COR-L47 (cell line): ENCODE measurements at places on chromosomes 2 and 18.

GRCh38 chr2:103123516-103123915, 361.7 kb downstream of the TMEM182 start:
- DNase-seq = no peak

GRCh38 chr2:120224256-120224655, 1.1 kb upstream of the TMEM185B start:
- no peak for DNase-seq

DNA sequence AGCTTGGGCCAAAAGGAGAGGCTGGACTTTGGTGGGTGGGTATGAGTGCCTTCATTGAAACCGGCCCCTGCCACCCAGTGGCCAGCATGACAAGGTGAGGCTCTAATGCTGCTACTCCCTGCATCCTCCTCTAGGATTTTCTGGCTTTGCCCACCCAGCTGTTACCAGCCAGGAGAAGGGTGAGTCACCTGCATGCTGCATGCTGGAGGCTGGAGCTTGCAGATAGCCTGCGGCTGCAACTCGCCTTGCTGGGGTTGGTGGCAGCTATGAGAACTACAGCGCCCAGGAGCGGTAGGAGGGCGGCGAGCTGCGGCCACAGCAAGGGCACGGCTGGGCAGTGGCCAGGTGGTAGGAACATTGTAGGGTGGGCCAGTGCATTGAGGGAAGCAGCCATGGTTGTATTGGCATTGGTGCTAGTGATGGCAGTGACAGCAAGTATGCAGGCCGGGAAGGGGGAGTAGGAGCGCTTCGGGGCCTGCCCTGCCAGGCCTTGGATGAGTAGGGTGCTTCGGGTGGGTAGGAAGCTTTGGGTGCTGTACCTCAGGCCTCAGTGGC, 75.4 kb upstream of the SLC35G4 start:
- DNase-seq = no peak

- DNase-seq = no peak
These were observed 178.5 kb downstream of the THADA start for GRCh38 chr2:43417300-43417699.

GRCh38 chr2:235234736-235235135, 259.1 kb upstream of the AGAP1 start:
- no peak for DNase-seq

DNA sequence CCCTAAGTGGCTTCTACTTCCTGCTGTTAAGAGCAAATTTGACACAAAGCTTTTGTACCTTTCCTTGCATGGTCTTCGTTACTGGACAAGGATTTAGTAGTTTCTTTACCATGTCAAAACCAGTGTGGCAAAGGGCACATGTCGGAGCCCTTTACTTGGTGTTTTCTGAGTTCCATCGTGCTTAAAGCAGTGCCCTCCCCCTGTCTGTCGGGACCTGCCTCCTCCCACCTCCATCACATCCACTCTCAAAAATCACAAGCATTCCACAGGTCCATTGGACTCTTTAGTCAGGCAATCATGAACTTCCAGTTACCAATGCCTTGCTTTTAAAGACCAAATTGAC, 763 bp downstream of the CCDC141 start:
- no peak for DNase-seq

GRCh38 chr2:69572641-69573040, 70.9 kb downstream of the AAK1 start:
- no peak for DNase-seq

DNA sequence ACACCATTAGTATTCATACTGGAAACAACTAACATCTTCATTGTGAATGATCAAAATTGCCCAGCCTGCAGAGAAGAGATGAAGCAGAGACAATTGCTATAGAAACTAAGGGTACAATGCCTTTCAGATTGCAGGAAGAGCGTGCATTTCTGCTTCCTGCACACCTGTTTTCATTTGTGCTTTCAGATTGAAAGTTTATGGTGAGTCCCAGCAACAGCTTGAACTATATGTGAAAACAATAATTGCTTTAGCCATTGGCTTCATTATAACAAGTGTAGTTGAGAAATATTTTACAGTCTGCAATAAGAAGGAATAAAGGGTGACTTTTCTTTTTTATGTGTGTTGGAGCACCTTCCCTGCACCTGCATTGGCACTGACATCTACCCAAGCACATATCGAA, 136.3 kb downstream of the CD8B2 start:
- no peak for DNase-seq

DNA sequence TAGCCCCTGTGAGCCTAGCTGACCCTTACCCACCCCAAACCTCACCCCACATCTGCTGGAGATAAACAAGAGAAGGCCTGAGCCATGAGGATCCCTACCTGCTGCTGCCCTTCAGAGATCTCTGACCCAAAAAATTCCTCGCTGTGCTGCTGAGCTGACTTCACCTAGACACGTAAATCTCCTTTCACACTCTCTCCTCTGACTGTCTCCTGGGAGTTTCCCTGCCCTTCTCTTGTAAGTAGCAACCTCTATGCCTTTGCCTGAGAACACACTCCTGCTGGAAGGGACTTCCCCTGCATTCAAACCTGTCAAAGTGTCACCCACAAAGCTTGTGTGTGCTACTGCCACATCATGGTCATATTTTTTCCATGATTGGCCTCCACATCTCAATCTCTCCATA, 134.2 kb upstream of the NOL4 start:
- no peak for DNase-seq

DNA sequence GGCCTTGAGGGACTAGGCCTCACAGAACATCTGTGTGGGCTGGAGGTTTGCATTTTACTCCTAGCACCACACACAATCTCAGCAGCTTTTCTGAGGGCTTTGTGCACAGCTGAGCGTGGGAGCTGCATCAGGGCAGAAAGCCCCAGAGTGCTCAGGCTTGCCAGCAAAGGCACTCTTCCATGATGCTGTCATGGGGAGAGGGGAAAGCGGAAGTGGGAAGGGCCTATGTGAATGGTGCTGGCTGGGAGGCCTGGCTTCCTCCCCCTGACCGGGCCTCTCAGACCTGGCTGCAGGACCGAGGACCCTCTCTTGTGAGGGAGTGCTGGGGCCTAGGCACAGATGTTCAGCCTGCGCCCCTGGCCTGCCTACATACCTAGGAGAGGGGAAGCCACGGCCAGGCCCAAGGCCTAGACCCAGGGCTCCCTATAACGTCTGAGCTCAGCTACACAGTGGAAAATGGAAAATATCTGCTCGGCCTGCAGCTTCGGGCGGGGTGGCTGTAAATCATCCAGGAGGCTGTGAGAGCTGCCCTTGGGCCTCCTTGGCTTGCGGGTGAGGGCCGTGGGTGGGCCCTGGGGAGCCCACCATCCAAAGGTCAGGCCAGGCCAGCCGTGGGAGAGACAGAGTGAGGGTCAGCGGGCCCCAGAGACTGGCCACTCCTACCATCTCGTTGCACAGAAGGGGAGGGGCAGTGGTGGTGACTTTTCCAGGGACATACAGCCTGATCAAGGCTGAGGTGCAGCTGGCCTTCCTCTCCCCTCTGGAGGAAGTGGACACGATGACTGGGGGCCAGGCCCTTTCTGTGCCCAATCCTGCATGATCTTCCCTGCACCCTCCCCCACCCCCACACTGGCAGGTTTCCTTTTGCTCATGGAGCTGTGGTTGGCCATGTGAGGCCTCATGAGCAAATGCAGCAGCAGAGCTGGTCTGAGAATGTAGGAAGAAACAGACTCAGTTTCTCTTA, 22.8 kb downstream of the GLI2 start:
- no peak for DNase-seq

DNA sequence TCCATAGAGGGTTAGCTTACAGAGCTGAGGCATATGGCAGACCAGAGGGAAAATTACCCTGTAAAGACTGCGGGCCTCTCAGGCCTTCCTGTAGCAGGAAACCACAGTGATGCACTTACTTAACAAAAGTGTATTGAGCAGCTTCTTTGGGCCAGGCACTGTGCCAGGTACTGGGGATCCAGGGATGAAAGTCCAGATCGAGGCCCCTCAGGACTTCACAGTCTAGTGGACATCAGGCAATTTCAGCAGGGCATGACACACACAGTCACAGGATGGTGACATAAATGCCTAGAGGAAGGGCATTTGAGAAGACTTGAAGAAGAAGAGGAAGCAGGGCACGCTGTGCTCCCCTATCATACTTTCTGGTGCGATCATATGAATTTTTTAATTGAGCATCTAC, 71.7 kb downstream of the MARCO start:
- DNase-seq = no peak

- no peak for DNase-seq
These were observed 131.8 kb downstream of the PXDN start for GRCh38 chr2:1612391-1613077.

GRCh38 chr2:49979421-49979820, 825.1 kb upstream of the FSHR start:
- no peak for DNase-seq

DNA sequence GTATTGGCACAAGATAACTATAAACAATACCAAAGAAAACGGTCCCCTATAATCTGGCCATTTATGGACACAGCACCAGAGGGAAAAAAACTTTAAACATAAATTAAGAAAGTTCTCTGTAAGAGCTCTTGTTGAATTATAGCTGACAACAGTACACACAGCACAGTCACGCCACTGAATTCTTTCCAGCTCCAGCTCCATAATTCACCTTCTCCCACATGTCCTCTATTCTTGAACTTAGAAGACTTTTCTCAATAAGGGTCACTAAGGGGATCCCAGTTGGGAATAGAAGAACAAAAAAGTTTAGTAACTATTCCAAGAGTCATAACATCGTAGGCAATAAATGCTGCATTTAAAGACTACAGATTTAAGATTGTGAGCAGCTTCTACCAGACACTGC, 124.6 kb upstream of the CYP1B1 start:
- DNase-seq = no peak

DNA sequence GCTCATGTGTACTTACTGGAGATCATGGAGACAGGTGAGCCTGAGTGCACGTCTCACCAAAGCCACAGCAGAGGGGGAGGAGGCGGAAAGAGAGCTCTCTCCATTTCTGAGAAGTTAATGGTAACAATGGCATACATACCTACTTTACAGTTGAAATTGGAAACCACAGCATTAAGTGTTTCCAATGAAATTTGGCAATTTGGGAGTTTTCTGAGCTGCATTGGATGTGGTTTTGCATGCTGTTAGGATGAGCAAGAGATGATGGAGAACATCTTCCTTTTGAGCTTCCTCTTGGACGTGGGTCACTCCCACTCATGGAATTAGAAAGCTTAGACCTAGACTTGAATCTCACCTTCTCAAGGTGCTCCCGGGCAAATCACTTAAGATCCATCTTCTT, 25.5 kb upstream of the IL37 start:
- no peak for DNase-seq

DNA sequence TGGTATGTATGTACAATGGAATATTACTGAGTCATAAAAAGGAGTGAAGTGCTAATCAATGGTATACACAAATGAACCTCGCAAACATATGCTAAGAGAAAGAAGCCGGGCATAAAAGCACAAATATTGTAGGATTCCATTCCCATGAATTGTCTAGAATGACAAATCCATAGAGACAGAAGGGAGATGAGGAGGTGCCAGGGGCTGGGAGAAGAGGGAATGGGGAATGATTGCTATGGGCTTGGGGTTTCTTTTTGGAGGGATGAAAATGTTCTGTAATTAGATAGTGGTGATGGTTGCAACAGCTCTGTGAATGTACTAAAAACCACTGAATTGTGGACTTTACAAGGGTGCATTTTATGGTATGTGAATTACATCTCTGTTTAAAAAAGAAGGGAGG, 73.5 kb downstream of the GLI2 start:
- DNase-seq = no peak

- peak; percentile 50 for DNase-seq
These were observed 81.9 kb downstream of the MEP1B start for GRCh38 chr18:32271672-32272208.

DNA sequence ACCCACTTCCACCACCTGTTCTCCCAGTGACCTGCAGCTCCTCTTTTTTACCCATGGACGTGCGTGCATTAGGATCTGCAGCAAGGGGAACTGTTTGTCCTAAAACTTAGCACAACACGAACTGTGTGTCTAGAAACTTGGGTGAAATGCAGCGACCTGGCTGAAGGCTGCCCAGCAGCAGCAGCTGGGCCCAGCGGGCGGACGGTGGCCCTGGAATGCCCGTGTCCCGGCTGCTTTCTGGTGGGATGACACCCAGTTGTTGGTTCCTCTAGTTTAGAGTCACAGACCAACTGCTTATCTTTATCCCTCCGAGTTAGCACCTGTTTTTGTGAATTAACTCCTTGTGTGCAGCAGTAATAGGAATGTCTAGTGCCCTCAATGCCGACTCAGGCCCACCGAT, 61.9 kb upstream of the PXDN start:
- DNase-seq = no peak

DNA sequence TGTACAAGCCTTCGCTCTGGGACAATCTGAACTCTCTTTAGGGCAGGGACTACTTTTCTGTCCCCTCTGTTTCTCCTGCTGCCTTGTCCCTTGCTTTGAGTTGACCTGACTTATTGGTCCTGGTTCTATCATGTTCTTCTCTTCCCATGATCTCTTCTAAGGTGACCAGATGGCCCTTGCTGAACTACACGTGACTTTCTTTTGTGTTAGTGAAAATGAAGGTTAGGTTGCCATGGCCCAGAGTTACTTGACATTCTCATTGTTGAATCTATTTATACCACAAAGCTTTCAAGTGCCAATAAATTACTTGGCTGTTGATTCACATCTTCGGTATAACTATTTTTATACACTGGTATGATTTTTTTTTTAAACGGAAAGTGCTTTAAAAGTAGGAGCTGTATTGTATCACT, 24.4 kb downstream of the MRPL33 start:
- DNase-seq = no peak

- DNase-seq = no peak
These were observed 116.9 kb downstream of the RIF1 start for GRCh38 chr2:151526572-151527090.

DNA sequence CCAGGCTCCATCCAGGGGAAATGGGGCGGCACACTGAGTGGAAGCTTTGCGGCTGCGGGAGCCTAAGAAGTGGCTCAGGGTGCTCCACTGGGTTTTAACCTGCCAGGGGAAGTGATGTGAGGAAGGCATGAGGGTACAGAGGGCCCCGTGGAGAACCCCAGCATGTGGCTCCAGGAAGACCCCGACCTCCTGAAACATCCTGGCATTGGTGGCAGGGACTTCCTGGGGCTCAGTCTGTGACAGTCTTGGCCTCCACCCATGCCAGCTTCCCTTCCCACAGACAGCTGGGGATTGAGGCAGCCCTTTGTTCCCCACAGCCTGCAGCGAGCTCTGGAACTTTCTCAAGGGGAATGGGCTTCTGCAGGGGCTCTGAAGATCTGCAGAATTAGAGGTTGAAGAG, 146.6 kb downstream of the TNS1 start:
- DNase-seq = no peak

- DNase-seq = no peak
These were observed 824 bp upstream of the VPS54 start for GRCh38 chr2:64019975-64020528.

- no peak for DNase-seq
These were observed 79.2 kb upstream of the IL1R2 start for GRCh38 chr2:101912545-101912944.

GRCh38 chr2:46512185-46512584, 32.8 kb downstream of the TMEM247 start:
- no peak for DNase-seq
